ENCODE measurements at places on chromosomes 4 and X. TPM values are rescaled to one million over a fixed set of nuclear protein-coding genes. Genes with fewer than 3 reads are reported as not detected.

DNA sequence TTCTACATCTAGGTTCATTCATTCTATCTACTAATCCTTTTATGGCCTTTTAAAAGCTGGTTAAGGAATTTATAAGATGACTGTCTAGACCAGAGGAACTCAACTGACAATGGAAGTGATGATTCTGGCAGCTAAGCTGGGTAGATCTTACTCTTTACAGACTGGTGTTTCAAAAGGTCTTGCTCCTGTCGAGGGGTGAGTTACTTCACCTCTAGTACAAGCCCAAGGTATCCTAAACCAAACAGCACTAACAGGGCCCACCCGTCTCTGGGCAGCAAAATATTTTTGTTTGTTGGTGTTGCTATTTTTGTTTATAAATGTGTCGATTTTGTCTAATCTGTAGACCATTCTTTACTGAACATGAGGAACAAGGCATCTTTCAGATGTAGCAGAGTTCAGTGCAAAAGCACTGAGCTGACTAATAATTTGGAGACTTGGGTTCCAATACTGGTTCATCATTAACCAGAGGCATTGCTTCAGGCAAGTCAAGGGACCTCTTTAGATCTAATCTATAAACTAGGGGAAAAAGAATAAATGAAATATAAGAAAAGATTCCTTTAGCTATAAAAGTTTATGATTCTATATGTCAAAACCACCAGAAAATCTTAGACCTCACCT is 90.3 kb upstream of the FRG1 start:
- no peak for DNase-seq

DNA sequence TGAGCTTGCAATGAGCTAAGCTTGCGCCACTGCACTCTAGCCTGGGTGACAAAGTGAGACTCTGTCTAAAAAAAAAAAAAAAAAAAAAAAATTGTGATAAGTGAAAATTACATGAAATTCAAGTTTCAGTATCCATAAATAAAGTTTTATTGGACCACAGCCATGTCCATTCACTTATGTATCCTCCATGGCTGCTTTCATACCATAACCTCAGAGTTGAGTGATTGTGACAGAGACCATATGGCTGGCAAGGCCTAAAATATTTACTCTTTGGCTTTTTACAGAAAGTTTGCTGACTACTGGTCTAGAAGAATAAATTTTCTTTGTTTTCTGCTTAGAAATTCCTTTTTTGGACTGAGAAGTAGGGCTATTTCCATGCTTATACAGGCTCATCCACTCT is 11.8 kb upstream of the SHISA3 start:
- DNase-seq = no peak

DNA sequence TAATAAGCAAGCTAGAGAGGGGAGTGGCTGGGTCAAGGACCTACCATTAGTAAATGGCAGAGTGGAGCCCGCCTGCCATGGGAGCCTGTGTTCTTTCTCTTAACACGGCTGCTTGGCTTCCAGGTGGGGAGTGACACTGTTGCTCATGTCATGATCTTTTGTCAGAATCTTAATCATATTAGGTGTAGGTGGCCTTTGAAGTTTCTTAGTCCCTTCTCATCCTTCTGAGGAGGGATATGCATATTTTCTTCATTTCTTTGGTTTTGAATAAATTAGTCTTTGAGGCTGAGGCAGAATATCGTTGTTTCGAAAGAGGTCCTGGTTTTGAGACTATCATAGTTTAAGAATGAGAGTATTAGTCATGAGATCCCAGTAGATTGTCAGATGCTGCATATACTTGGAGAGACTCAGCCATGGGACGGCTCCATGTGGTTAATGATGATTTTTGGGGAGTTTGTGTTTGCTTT is 28.9 kb downstream of the SNX25 start:
- DNase-seq = no peak

Gene NEXMIF
- 57.1 TPM for total RNA-seq

Gene VCX
- total RNA-seq = not detected

Gene GDPD2
- total RNA-seq = 2.5 TPM
